ENCODE measurements at places on chromosomes 6 and 20. TPM values are rescaled to one million over a fixed set of nuclear protein-coding genes. Genes with fewer than 3 reads are reported as not detected.

The C20orf204 gene
- 3.0 TPM for total RNA-seq

The SYTL3 gene
- 6.5 TPM for total RNA-seq

The BFSP1 gene
- 0.54 TPM for total RNA-seq

The HUS1B gene
- total RNA-seq: 2.2 TPM

The JPH2 gene
- total RNA-seq: under 0.01 TPM

The ZFP57 gene
- 1.9 TPM for total RNA-seq

The IP6K3 gene
- not detected for total RNA-seq

The EDN1 gene
- total RNA-seq: under 0.01 TPM

The MUCL3 gene
- not detected for total RNA-seq

The GMDS gene
- 12.7 TPM for total RNA-seq

The C6orf15 gene
- not detected for total RNA-seq

The UNC5CL gene
- total RNA-seq: 1.3 TPM

The LTA gene
- under 0.01 TPM for total RNA-seq

The SLC17A9 gene
- 28.8 TPM for total RNA-seq

The LY6G6F gene
- 0.54 TPM for total RNA-seq

The EEF1E1 gene
- 12.7 TPM for total RNA-seq

The ZBTB46 gene
- 36.4 TPM for total RNA-seq

The MYL9 gene
- total RNA-seq: 0.81 TPM

The SLC25A27 gene
- total RNA-seq: 5.7 TPM

The SIRPD gene
- total RNA-seq: 0.27 TPM

The SLC29A1 gene
- 26.9 TPM for total RNA-seq

The ADGB gene
- total RNA-seq: under 0.01 TPM

The ZC2HC1B gene
- not detected for total RNA-seq

The RGS17 gene
- total RNA-seq: under 0.01 TPM

The ECT2L gene
- total RNA-seq: not detected

The LRRN4 gene
- total RNA-seq: under 0.01 TPM

The SYS1 gene
- total RNA-seq: 31.2 TPM

The CYP24A1 gene
- total RNA-seq: 0.27 TPM

The MOXD1 gene
- under 0.01 TPM for total RNA-seq

The SLC32A1 gene
- 0.54 TPM for total RNA-seq

The CRISP2 gene
- under 0.01 TPM for total RNA-seq

The GGTLC1 gene
- not detected for total RNA-seq

The NHLRC1 gene
- 8.1 TPM for total RNA-seq

The PTCHD4 gene
- total RNA-seq: under 0.01 TPM

The C6orf163 gene
- 0.81 TPM for total RNA-seq

The SLC17A4 gene
- under 0.01 TPM for total RNA-seq
